Cardiac ventricle fibroblast (primary cell): ENCODE measurements at places on chromosomes 1 and 21. TPM values are rescaled to one million over a fixed set of nuclear protein-coding genes. Genes with fewer than 3 reads are reported as not detected.

The PTGS2 gene
- 6.2 and 7.2 TPM in 2 replicates for total RNA-seq

The PDE9A gene
- total RNA-seq = 0.54 and 1.7 TPM in 2 replicates

The TMCC2 gene
- 1.4 and 2.3 TPM in 2 replicates for total RNA-seq

The TMEM81 gene
- total RNA-seq = 0.50 and 0.88 TPM in 2 replicates

The NMNAT1 gene
- 10.2 and 12.5 TPM in 2 replicates for total RNA-seq
